NCI-H187 (cell line): ENCODE measurements at places on chromosomes 4 and X.

DNA sequence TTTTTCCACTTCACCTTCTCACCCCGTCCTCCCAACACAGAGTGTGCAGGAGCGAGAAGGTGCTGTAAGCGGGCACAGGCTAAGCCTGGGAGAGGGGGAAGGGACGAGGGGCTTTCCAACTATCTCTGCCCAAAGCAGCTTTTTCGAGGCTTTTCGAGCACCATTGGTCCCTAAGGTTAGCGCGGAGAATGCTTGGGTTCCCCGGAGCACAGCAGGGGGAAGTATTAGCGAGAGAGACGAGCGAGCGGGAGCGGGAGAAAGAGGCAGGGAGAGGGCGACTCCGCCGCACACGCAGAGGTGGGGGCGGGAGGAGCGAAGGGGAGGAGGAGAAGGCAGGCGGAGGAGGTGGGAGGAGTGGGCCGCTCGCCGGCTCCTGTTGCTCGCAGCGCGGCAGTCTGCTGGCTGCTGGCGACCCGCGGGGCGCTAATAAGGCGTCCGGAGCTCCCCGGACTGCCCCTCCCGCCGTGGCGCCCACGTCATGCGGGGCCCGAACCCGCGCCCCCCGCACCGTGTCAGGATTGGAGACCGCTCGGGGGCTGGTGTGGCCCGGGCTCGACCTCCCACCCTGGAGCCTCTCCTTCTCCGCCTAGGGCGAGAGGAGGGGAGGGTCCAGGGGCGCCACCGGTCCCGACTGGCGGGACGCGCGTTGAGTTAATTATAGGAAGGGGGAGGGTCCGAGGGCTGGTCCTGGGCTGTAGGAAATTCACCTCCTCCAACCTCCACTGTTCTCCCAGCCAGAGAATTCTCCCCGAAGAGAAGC is at the start of gene ADAMTS3:
Gene ADAMTS3, minus strand, starts transcription at position 263 of the 760 bp plus-strand sequence. CDS start 459 bp downstream, outside the sequence.
- DNase-seq: peak; percentile 49

- no peak for DNase-seq
These were observed 23.5 kb upstream of the SPINK2 start for GRCh38 chr4:56844802-56845580.

DNA sequence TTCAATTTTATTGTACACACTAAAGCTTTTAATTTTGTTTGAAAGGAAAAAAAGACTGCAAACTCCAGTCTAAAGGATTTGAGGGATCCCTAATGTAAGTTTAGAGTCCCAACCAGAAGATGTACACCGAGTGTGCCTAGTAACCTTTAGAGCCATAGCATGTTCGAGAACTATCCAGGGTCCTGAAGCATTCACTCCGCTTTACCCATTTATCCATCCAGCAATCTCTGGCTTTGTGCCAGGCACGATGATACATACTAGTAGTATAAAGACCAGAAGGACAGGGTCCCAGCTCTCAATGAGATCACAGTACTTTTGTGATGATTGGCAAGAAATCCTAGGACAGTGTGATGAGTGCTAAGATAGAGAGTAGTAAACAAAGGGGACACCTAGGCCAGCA is 168.7 kb downstream of the STK32B start:
- no peak for DNase-seq

DNA sequence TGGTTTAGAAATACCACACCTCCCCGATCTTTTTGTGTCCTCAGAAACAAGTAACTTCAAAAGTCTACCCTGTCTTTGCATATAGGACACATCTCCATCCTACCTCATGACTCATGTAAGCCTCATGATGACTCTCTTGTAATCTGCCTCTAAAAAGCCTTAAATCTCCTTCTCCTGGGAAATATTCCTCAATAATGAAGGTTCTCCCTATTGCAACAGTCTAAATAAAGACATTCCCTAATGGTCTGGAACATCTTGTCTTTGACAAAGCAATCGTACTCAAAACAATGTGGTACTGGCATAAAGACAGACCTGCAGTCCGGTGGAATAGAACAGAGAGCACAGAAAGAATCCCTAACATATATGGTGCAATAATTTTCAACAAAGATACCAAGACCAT is 257.7 kb downstream of the OPHN1 start:
- no peak for DNase-seq

DNA sequence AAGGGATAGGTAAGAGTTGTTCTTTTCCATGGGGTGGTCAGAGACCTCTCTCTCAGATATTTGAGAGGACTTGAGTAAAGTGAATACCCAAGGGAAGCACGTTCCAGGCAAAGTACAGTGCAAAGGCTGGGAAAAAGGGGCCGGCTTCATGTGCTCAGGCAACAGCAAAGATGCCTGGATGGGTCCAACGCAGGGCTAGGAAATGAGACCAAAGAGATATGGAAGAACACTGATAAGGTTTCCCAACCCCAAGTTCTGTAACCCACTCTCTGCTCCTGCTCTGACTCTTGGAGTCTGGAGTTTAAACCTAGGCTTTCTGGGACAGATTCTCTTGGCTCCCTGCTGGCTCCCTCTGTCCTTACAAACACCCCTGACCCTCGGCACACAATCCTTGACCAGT is 36.2 kb upstream of the PROM1 start:
- DNase-seq: no peak

GRCh38 chr4:99634742-99635360 is 22.8 kb downstream of the C4orf54 start:
- no peak for DNase-seq

DNA sequence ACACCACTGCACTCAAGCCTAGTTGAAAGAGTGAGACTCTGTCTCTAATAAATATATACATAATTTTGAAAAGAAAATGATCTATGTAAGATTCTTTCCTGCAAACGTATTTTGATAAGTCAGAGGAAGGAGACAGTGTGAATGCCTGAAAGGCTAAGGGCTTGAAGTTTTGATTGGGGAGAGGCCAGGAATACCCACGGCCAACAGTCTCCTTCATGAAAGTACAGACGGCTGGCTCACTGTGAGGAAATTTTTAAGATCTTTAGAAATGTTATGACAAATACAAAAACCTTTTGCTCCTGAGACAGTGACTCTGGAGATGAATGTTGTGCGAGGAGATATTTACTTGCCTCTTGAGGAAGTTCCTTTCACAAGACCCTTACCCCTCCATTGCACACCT is 111.4 kb upstream of the KLHL13 start:
- no peak for DNase-seq

GRCh38 chr4:172657081-172657480 is 511.5 kb upstream of the GALNT7 start:
- DNase-seq: no peak

DNA sequence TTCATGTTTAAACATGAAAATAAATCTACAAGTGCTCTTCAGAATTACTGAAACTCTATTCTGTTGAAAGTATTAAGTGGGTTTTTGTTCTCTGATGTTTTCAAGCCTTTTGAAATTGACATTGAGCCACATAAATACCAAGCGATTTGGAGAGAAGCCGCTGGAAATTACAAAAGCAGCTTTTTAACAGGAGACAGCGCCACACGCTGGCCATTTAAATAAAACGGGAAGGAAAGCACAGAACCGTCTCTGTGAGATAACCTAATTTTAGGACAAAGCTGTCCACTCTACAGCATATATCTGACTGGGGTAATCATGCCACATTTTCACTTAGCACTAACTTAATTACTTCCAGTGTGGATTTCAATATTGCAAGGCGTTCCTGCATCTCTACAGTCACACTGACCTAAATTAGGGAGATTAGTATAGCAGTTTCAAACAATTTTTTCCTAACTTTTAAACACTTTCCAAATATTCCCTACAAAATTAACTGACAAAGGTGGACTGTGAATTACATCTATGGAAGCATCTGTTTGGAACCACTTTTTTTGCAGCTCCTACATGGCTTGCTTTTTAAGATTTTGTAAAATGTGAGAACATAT is 6.8 kb upstream of the ANOS1 start:
- no peak for DNase-seq

DNA sequence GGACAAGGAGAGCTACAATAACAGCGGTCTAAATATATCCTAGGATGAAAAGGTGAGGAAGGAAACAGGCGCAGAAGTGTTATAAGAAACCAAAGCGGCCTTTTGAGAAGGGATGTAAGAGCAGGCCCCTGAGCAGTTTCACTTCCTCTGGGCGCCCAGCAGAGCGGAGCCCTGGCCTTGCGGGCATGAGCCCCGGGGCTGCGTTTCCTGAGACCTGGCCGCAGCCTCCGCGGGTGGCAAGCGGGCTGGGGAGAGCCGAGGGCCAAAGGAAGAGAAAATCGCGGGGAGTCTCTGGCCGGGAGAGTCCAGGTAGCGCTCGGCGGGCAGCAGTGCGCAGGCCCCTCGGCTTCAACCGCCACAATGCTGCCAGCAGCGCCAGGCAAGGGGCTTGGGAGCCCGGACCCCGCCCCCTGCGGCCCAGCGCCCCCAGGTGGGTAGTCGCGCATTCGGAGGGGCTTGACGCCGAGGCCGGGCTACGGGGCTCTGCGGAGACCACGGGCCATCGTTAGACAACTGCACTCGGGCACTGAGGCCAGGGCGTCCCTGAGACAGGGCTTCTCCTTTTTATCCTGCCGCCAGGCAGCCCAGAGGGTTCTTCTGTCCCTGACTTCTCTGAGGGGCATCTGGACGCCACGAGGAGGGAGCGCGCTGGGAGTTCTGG is at the start of gene BANK1:
Gene BANK1, plus strand, starts transcription at position 210 of the 661 bp plus-strand sequence. Its CDS starts 151 bp downstream, at position 361.
- DNase-seq: peak; percentile 10

DNA sequence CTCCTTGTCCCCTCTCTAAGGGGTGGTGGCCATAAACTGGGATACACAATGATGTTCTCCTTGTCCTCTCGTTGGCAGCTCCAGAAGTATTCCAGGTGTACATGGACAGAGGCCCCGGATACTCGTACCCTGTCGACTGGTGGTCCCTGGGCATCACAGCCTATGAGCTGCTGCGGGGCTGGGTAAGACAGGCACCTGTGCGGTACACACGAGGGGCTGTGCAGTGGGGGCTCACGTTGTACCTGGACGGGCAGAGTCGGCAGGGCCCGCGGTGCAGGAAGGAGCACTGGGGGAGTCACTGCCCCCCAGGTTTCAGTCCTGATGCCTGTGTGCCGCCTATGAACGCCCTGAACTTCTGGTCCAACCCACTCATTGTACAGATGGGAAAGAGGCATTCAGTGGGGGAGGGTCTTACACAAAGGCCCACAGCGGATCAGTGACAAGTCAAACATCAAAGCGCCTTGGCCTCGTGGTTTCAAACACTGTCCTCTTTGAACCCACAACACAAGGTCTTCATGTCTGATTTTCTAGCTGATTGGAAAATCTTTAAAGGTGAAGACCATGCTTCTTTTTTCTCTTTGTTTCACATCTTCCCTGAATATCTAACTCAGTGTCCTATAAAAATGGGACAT is 261.6 kb downstream of the EVC2 start:
- no peak for DNase-seq

GRCh38 chr4:63799166-63799565 is 610.1 kb downstream of the TECRL start:
- no peak for DNase-seq

DNA sequence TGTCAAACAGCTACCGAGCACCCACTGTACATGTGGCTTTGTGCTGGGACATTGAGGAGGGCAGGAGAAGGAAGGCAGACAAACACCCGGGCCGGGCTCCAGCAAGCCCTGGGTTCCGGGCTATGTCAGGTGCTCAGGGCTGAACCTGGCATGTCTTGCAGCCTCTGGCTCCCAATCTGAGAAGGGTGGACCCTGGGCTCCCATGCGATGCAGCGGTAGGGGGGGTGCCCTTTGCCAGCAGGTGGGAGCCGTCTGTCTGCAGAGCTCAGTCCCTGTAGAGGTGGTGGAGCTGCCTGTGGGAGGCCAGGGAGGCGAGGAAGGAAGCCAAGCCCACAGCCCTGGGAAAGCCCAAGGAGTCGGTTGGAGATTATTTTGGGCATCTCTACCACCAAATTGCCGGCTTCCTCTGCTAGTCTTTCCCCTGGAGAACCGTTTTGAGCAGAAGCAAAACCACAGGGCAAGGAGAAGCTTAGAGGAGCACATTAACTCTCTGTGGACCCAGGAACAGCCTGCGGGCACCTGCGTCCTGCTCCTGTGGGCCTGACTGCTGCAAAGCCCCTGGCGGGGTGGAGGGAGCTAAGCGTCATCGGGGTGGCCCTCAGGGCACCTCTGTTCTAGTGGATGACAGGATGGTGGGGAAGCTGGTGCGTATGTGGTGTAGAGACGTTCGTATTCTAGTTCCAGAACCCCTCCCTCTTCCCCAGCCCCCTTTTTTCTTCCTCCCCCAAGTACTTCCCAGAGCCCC is 10.3 kb downstream of the CPZ start:
- no peak for DNase-seq

DNA sequence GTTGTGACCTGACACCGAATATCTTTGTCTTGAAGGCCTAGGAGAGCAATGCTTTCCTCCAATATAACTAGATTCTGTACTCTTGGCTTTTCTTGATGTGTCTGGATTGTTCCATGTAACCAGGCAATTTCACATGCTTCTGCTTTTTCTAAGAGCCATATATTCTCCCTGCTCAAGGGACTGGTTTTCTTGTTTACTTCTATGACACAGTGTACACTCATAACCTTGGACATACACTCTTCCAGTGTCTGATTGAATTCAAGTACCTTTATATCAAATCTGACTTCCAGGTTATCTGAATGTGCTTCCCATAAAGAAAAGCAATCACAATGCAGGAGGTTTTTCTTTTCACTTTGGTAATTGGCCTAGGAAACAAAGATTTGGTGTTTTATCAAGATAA is 17.4 kb upstream of the EIF4E start:
- no peak for DNase-seq

GRCh38 chrX:67780694-67781109 is 236.9 kb downstream of the AR start:
- no peak for DNase-seq

DNA sequence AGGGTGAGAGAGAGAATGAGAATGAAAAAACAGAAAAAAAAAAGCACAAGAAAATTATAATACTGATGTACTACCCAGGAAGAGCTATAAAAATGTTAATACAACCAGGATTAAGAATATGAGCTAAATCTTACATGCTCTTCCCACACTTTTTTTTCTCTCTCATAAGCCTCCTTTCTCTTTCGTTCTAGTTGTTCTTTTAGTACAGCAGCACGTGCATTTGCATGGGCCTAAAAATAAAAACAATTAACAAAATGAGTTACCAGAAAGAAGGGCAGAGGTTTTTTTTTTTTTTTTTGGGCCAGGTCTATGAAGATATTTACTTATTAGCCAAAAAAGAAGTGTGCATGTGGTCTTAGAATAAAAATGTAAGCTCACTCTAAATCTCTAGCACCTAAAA is 105.5 kb downstream of the NEK1 start:
- no peak for DNase-seq

GRCh38 chr4:98610926-98611676 is 47.3 kb downstream of the TSPAN5 start:
- DNase-seq: no peak

GRCh38 chrX:153477901-153478300 is 7.5 kb upstream of the HAUS7 start:
- no peak for DNase-seq

- no peak for DNase-seq
These were observed 23.0 kb downstream of the GALNT7 start for GRCh38 chr4:173191623-173192041.

DNA sequence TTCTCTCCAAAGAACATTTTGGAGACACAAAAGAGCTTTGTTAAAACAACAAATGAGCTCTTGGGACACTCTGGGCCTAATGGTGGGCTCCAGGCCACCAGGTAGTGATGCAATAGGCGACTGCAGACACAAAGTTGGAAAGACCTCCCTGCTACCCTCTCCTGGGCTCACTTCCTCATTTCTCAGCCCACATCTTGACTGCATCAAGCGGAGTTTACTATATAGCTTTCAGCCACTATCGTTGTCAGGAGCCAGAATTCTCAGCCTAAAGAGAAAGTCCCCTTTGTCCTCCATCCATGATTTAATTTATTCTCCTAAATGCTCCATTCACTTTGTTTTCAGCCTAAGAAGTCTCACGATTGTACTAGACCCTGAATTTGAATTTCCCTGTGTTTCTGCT is 114.9 kb downstream of the EFHC2 start:
- no peak for DNase-seq
